ENCODE measurements at places on chromosomes 12 and 14. TPM values are rescaled to one million over a fixed set of nuclear protein-coding genes. Genes with fewer than 3 reads are reported as not detected.

Gene SOCS2
- total RNA-seq = 5.8 TPM

Gene NGB
- total RNA-seq = not detected

Gene MFAP5
- 3.3 TPM for total RNA-seq

Gene EXOC3L4
- 0.20 TPM for total RNA-seq

Gene PELI2
- total RNA-seq = 1.8 TPM

Gene IFNG-AS1
- total RNA-seq = not detected

Gene ACRBP
- 0.56 TPM for total RNA-seq

Gene POTEG
- not detected for total RNA-seq

Gene ZBTB42
- 6.4 TPM for total RNA-seq

Gene ACOT2
- 7.2 TPM for total RNA-seq

Gene PTPN6
- 17.8 TPM for total RNA-seq
